ENCODE measurements at places on chromosomes 11 and 22. TPM values are rescaled to one million over a fixed set of nuclear protein-coding genes. Genes with fewer than 3 reads are reported as not detected.

- DNase-seq, result no peak
Measured at GRCh38 chr11:130025371-130025770, 22.7 kb upstream of the PRDM10 start.

- DNase-seq, result peak; percentile 98
Measured at GRCh38 chr11:83609191-83609590, 323.0 kb upstream of the CCDC90B start.

- no peak for DNase-seq
Measured at GRCh38 chr11:106281455-106282173, 204.2 kb downstream of the AASDHPPT start.

DNA sequence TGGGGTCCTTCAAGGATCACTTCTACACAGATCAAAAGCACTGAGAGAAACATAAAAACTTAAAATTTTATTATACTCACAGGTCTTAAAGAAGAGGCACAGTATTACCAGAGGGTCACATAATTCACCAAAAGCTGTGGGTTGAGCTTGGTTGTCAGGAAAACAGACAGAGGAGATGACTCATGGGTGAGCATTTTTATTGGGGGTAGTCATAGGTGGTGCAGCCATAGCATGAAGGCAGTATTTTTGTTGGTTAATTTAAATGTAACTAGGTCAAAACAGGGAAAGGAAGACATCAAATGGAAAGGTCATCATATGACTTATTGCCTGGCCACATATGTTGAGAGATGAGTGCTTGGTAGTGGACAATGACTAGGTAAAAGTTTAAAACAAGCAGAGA lies 24.2 kb downstream of the OR5B17 start:
- DNase-seq, result no peak

DNA sequence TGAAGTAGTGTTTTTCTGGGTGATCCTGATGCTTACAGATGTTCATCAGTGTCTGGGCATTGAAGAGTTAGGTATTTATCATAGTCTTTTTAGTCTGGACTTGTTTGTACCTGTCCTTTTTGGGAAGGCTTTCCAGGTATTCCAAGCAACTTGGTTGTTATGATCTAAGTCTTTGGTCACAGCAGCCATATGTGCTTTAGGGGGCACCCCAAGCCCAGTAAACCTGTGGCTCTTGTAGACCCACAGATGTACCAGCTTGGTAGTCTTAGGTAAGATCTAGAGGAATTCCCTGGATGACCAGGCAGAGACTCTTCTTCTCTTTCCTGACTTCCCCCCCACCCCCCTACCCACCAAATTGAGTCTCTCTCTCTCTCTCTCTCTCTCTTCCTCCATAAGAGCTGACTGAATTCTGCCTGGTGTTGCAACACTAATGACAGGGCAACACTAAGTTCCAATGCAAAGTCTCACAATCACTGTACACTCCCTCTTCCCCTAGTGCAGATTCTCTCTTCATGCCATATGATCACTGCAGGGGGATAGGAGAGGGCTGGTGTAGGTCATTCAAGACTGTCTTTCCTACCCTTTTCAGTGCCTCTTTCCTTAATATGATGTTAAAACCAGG lies 24.5 kb upstream of the MMP8 start:
- no peak for DNase-seq

DNA sequence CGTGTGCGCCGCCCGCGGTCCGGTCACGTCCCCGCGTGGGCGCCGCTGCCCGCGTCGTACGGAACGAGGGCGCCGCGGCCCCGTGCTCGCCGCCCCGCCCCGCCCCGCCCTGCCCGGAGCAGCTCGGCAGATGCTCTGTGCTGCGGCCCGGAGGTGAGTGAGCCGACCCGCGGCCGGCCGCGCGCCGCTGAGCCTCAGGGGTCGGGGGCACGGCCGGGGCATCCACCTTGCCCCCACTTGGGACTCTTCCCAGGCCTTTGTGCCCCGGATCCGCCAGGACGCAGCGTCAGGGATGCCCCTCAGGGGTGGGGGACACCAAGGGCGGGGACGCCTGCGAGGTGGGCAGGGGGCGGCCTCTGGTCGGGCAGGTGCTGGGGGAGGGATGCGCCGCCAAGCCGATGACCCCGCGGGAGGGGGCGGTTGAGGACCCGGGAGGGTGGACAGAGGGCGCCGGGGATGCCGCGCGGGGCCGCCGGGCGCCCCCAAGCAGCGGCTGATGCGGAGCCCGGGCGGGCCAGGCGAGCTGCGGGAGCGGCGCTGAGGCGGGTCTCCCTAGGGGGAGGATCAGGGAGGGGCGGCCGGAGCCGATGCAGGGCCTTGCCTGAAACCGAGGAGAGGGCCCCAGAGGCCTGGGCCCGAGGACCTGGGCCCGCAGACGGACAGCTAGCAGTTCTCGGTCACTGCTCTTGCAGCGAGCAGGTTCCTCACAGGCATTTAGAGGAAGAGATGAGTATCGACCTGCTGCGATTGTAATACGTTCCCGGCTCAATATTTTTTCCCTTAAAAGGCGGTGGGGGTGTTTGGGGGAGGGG lies at the start of gene GNAZ:
GNAZ (plus strand) TSS at position 102 of the 812 bp plus-strand sequence. CDS start 25,177 bp downstream, outside the sequence.
- peak; percentile 43 for DNase-seq

DNA sequence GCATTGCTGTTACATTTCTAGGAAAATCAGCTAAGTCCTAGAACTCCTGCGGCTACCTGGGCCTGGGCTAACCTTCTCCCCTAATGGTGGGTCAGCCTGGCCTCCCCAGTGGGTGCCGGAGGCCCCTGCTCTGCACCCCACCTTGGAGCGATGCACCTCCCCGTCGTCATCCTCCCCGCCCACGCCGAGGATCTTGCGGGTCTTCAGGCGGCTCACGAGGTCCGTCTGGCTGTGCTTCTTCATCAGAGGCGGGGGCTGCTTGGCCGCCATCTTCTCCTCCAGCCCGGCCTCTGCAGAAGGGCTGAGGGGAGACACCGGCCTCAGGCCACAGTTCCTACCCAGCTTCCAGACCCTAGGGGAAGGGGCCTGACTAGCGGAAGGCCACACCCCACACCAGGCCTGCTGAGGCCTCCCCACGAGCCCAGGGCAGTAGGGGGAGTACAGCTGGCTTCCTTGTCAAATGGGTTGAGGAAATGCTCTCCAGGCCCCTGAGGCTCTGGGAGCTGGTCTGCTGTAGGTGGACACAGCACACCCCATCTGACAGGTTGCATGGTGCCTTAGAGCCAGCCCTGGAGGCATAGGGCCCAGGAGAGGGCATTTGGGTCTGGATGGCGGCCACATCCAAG lies 12.5 kb downstream of the TP53I11 start:
- no peak for DNase-seq

DNA sequence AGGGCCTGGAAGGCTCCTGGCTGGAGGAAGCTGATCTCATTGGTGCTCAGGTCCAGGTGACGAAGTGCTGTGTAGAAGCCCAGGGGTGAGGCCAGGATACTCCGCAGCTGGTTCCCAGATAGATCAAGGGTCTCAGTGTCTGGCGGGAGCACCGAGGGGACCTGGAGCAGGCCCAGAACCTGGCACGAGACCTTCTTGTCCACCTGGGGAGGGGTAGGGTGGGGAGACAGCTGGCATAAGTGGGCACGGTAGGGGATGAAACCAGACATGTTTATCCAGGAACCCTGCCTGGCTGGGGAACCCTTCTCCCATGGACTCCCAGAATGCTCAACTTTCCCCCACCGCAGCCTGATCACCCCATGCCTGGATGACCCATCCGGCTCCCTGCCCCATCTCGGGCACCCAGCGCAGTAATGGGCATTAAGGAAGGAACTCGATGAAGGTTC lies 9.2 kb downstream of the LRRC32 start:
- no peak for DNase-seq

DNA sequence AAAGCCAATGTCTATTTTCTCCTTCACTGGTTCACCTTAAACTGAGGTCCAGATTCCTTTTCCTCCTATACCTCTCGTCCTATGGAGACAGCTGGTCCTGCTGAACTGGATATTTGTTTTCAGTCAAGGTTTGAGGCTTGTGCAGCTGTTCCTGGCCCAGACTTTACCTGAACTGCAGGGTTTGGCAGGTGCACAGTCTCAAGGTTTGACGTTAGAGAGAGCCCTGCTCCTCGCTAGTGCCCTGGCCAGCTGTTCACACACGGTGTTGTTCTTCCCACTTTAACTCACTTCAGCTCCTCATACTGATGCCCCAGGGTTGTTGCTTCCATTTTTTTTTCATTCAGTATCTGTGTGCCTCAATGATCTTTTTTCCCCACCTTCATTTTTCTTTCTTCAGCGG lies 74.0 kb upstream of the TTC12 start:
- no peak for DNase-seq

DNA sequence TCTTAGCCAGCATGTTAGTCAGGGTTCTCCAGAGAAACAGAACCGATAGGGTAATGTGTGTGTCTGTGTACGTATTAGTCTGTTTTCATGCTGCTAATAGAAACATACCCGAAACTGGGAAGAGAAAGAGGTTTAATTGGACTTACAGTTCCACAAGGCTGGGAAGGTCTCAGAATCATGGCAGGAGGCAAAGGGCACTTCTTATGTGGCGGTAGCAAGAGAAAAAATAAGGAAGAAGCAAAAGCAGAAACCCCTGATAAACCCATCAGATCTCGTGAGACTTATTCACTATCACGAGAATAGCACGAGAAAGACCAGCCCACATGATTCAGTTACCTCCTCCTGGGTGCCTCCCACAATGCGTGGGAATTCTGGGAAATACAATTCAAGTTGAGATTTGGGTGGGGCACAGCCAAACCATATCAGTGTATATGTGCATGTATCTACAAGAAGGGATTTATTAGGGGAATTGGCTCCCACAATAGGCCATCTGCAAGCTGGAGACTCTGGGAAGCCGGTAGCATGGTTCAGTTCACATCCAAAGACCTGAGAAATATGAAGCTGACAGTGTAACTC lies 173.7 kb upstream of the NECTIN1 start:
- DNase-seq, result peak; percentile 19

The ST14 gene
- total RNA-seq, result not detected

The MAP6 gene
- 1.6 TPM for total RNA-seq

The LINC01488 gene
- not detected for total RNA-seq

The RCOR2 gene
- total RNA-seq, result 54.9 TPM

The CCDC157 gene
- 1.8 TPM for total RNA-seq

The CNIH2 gene
- 12.4 TPM for total RNA-seq

The ROM1 gene
- 14.9 TPM for total RNA-seq
